Activated naive CD4-positive, alpha-beta T cell treated with anti-CD3 and anti-CD28 coated beads, Interleukin-2, amount 10 ng/mL, durations not matched to agents 7 days and 5 days (primary cell): ENCODE measurements at places on chromosomes 16 and 17.

DNA sequence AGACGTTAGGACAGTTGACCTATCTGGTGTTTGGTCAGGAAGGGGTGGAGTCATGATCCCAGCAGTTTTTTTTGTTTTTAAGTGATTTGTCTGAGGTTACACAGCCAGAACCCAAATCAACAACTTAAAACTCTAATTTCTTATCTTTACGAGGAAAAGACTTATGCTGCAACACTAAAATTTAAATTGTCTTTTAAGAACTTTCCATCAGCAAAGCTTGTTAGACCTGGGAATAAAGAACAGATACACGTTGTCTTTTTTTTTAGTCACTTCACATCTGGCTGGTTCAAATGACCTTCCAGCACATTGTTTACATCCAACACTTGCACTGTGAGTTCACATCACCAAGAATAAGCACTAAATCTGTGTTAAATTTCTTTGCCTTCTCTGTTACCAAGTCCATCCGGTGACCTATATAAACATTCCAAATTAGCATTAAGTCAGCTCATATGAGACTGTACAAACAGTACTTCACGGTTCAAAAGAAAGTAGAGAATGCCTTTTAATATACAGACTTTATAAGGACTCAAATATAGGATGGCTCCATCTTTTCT, 115.0 kb downstream of the HS3ST2 start:
- no peak for DNase-seq

- no peak for DNase-seq
Measured at GRCh38 chr16:13767215-13767614, 152.7 kb upstream of the ERCC4 start.

DNA sequence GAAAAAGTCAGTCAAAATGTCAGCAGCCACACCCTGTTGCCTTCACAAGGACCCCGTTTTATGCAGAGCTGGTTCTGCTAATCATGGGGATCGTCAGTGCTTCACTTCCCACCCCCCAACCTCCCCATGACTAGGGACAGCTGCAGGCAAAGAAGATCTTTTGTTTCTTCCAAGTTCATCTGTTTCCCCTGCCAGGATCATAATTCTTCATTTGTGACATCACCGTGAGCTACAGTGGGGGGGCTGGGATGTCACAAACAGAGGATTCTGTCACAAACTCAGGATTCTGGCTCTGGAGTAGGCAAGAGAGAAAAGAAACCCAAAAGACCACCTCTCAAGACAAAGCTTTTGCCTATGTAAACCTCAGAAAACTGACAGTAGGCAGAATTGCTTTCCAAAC, 24.7 kb downstream of the DNAJC7 start:
- no peak for DNase-seq

DNA sequence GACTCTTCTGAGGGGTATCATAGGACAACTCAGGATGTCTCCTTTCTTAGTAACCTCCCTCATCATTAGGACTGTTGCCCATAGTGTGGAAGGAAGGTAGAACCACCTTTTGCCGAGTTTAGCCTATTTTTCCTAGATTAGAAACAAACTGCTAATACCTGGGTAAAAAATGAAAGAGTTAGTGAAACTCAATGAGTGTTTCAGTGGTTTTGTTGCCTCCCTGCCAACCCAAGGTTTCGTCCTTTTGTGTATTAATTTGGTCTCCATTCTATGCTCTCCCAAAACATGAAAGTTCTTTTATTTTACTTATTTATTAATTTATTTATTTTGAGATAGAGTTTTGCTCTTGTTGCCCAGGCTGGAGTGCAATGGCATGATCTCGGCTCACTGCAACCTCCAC, 174.9 kb upstream of the KCNJ16 start:
- DNase-seq, result no peak
